ENCODE measurements at places on chromosomes 1 and 21.

- DNase-seq = no peak
Observed at GRCh38 chr1:157270705-157271274, 132.6 kb upstream of the ETV3 start.

DNA sequence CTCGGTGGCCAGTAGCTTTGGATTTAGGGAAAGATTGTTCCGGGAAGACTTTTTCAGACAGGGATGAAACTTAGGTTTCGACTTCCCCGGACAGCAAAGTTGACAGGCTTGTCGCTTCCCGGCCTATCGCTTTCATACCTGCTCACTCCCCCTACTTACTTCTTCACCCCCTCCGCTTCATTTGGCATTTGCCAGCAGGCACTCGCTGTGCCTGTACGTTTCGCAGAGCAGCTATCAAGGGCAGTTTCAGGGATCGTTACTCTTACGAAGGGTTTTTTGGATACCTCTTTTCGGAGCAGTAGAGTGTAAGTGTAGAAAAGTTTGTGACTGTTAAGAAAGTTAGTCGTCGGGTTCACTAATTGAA lies 393 bp downstream of the BLZF1 start:
- peak; percentile 15 for DNase-seq

GRCh38 chr1:202710070-202711045 lies at the start of gene SYT2:
SYT2 (minus strand) TSS chr1:202710454; CDS start chr1:202605772, 104,682 bp downstream.
- no peak for DNase-seq

DNA sequence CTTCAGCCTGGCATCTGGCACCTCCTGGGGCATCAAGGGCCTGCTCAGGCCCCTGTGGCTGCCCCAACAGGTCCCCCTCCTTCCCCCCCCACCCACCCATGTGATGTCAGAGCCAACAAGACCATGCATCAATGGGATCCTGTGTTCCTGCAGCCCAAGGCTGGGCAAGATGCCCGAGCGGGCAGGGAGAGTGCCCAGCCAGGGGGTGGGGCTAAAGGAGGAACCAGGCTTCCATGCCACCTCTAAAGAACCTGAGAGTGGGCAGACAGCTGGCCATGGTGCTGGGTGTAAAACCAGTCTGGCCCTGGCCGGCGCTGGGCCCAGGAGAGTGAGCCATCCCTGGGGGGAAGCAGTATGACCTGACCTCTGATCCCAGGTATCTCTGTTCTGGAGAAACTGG lies 7.6 kb downstream of the COL16A1 start:
- no peak for DNase-seq

GRCh38 chr1:21866707-21867043 lies 54.6 kb downstream of the LDLRAD2 start:
- no peak for DNase-seq

- DNase-seq = no peak
Observed at GRCh38 chr1:110305900-110306420, 33.2 kb upstream of the RBM15 start.

DNA sequence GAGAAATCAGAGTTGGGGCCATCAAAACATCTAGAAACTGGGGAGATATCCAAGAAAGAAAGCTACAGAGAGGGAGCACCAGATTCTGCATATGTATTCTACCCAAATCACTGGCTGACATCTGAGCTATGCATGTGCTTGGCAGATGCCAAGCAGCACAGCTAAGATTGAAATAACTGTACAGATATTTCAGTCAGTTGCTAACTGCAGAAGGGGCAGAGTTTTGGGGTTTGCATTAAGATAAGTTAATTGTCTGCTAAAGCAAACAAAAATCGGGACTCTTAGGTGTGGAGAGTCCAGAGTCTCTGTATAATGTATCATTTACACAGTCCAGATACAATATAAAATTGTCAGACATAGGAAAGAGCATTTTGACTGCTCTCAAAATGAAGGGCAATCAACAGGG lies 437.1 kb downstream of the PTBP2 start:
- DNase-seq = no peak

DNA sequence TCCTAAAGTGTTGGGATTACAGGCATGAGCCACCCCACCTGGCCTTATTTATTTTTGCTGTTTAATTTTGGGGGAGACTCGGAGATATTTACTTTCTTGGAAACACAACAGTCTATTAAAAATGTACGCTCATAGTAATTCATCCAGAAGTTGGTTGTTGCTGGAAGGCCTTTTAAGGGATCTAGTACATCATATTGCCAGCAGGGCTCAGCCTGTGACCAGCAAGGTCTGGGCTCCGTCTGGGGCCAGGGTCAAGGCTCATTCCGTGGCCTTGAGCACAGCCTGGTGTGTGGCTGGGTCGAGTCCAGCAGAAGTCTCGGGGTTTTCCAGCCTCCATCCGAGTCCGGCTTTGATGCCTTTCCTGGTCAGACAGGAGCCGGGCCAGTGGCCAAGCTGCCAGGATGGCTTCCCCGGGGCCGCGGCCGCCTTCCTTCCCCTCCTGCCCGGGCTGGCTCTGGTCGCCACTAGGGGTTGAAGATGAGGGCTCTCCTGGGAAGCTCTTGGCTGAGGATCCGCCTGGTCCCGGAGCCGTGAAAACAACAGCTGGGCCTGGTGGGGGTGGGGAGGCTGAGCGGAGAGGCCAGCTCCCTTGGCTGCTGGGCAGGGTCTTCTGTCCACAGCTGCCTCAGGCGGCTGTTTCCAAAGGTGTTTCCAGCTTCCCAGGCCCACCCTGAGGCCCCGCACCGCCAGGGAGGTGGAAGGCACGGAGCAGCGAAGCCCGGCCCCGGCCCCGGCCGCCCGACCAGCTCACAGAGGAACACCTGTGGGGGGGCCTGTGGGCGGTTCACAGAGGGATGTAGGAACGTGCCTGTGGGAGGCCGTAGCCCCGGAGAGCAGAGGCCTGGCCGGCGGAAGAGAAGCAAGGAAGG lies 5.1 kb upstream of the VWA1 start:
- DNase-seq = no peak

- no peak for DNase-seq
Observed at GRCh38 chr1:21184276-21184675, 7.6 kb upstream of the EIF4G3 start.

DNA sequence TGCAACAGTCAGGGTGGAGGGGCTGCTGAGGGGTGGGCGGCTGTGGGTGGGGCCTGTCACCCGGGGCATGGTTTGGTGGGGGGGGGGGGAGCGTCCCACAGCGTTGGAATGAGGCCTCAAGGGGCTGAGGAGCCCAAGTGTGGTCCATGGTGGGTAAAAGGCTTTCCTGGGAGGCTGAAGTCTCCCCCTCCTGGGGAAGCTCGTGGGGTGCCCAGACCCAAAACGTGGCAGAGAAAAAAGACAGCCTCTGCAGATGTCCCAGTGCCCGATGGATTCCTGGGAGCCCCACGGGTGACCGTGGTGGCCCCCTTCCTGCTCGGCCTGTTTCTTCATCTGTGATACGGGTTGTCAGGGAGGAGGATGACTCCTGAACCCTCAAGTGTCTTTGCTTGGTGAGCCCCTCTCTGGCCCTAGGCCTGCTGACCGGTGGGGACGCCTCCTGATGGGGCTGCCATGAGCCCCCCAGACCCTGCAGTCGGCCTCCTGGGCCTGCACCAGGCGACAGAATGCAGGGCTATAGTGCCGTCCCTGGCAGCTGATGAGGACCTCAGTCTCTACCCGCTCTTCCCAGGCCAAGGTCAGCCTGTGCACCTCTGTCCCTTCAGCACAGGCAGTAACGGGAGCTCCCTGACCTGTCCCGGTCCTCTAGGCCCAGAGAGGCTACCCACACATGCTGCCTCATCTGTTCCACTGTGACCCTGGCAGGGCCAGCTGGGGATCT lies 1.1 kb downstream of the OBSCN start:
- no peak for DNase-seq

GRCh38 chr1:77659879-77660593 lies 22.4 kb downstream of the ZZZ3 start:
- DNase-seq = no peak

DNA sequence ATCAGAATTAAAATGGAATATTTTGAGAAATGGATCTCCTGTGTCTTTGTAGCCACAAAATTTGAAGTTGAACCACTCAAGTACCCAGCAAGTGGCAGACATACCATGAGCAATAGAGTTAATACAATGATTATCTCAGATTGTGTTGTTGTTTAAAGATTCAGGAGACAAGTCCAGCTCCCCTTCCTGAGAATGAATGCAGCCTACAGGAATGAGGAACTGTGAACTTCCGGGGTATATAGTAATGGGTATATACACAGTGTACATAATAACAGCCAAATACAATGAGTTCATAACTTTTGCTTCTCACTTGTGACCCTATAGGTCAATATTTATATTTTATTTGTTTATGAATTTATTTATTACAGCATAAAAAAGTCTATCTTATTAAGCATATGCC lies 445.0 kb downstream of the SETD4 start:
- DNase-seq = no peak

GRCh38 chr1:116261227-116261626 lies 111.8 kb upstream of the ATP1A1 start:
- DNase-seq = no peak

DNA sequence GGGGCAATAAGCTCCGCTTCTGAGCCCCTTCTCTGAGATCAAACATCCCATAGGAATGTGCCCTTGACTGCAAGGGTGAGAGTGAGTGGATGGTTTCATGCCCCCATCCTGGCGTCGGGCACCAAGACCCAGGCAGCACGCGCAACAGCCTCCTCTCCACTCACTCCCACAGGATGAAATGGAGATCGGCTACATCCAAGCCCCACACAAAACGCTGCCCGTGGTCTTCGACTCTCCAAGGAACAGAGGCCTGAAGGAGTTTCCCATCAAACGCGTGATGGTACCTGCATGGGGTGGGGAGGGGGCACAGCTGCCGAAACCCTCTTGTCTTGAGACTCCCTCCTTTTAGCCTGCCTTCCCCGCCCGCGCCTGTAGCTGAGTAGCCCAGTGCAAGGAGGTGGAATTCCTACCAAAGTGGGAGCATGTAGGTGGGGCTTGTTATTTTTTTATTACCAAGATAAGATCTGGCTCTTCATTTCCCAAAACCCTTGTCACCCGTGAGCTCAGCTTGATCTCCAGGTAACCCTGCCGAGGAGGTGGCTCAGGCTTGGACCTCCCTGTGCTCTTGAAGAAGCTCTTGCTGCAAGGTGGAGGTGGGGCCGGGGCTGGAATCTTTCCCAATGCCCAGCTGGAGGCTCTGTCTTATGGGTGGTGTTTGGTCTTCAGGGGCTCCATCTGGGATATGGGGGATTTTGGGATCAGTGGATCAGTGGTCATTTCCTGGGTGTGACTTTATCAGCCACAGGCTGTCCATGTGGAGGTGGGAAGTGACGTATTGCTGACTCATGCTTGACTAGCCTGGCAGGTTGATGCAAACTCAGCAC lies 24.0 kb upstream of the PADI6 start:
- DNase-seq = no peak

GRCh38 chr1:22319608-22320007 lies 132.0 kb upstream of the ZBTB40 start:
- DNase-seq = no peak

GRCh38 chr1:80054129-80054528 lies 1047.6 kb upstream of the ADGRL4 start:
- no peak for DNase-seq

DNA sequence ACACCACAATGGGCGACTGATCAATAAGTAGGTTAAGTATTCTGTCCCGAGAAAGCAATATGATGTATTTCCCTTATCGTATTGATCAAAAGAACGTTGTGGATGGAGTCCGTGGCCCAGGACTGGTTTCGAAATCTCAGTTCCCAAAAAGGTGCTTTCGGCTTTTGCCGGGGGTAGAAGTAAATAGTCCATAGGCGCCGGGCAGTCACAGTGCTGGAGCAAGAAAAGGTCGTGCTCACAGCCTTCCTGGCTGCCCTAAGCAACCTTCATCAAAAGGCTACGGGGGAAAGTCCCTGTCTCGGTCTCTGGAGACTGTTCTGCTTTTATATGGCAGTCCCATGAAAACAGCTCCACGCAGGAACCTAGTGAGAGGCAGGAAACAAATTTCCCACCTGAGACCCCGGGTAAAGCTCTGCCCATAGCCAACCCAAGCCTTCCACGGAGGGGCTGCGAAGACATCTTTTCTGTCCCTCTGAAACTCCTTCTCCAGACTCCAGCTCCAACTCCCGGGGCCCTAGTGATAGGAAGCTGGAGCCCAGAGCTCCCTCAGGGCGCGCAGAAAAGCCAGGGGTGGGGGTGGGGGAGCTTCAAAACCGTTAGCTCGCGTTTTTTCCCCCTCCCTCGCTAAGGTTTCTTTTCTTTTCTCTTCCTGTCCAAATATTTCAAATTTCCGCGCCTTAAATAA lies 7.0 kb downstream of the CDKN2C start:
- DNase-seq = no peak

DNA sequence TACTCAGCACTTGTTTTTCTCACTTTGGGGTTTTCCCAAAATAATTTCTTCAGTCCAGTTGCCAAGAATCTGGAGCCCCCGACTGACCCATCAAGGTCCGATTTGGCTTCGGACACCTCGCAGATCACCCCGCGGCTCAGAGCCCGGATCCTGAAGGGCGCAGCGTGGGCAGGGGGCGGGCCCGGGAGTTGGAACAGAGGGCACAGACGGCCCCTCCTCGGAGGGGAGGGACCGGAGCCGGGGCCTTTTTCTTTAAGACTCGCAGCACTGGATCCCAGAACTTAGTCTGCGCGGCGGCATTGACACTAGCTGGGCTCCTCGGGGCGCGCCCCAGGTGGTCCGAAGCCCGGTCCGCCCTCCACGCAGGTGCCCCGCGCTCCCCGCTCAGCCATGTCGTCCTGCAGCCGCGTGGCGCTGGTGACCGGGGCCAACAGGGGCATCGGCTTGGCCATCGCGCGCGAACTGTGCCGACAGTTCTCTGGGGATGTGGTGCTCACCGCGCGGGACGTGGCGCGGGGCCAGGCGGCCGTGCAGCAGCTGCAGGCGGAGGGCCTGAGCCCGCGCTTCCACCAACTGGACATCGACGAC lies at the start of gene CBR3:
TSS of gene CBR3 (plus strand) at position 277 of the 588 bp plus-strand sequence. CDS start at position 391, 114 bp downstream.
- DNase-seq = peak; percentile 13

DNA sequence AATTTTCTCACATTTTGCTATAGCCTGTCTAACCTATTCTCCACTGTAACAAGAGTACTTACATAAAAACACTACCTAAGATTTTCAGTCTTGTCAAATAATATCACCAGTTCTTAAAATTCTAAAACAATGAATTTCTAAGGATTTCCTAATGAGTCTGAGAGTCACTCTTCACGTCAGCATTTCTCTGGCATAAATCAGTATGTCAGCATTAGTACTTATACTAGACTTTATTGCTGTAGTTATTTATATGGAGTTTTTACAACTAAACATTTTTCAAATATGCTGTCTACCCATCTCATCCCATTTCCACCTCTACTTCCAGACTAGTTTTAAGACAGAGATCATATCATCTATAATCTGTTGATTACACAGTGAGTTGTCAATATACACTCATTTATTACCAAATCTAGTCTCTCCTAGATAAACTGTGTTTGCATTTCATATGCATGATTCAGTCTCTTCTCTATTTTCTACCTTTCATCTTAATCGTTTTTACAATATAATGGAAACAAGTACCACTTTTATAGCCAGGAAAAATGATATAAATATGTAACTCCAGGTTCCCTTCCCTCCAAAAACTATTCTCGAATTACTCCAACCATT lies 32.8 kb downstream of the LIN9 start:
- DNase-seq = no peak

DNA sequence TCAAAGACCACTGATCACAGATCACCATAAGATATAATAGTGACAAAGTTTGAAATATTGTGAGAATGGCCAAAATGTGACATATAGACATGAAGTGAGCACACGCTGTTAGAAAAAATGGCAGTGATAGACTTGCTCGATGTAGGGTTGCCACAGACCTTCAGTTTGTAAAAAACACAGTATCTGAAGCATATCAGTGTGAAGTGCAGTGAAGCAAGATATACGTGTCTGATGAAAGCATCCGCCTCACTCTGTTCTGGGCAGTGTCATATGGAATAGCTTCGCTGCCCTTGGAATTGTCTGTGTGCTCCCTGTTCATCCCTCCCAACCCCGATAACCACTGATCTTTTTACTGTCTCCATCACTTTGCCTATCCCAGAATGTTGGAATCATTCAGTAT lies 50.7 kb downstream of the GALNT2 start:
- no peak for DNase-seq

GRCh38 chr1:246753670-246754535 lies 29.7 kb downstream of the SCCPDH start:
- DNase-seq = peak; percentile 30

Data from CD8-positive, alpha-beta memory T cell (primary cell).